ENCODE measurements at places on chromosomes 3 and 15.

- no peak for DNase-seq
Measured at GRCh38 chr15:98878172-98878571, 129.4 kb downstream of the PGPEP1L start.

DNA sequence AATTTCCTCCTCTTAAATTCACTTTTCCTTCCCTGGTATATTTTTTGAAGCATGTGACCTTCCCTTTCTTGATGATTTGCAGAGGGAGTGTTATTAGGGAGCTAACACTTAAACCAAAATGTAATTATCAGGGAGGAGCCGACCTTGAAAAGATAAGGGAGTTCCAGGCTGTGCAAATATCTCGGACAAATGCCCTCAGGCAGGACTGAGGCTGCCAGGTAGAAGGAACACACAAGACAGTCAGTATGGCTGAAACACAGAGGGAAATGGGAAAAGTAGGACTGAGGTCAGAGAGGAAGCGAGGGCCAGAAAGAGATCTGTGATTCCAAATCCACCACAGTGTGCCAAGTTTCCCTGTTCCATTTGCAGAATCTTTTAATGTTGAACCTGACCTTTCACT lies 221.0 kb downstream of the CNTN3 start:
- DNase-seq = no peak

DNA sequence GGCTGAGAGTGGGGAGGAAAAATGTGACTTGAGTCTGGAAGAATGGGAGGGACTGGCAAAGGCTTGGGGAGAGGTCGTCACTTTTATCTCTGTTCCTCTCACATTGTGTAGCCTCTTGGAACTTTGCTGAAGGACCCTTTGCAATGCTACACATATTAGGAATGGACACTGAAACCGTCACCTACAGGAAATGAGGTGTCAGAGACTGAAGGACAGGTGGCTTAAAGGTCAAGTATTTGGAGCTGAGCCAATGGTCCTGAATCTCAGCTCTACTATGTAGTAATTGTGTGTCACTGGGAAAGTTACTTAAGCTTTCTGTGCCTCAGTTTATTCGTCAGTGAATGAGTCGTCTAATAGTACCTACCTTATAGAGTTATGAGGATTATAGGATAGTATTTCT lies 14.7 kb downstream of the MCTP2 start:
- no peak for DNase-seq

DNA sequence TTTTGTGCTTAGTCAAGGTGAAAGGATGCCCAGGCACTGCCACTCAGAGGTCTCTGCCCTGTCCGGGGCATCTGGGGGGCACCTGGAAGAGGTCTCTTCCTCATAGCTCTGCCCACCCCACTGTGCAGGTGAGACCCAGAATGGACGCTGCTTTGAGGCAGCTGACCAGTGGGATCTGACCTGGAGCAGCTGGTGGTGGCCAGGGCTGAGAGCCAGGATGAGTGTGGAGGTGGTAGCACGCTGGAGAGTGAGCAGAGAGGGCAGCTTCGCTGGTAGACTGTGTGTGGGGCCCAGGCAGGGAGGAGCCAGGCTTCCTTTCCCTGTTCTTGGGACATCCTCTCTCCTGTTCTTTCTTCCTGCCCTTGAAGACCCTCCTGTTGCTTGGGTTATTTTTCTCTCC lies 32.2 kb upstream of the PLA2G4E start:
- no peak for DNase-seq

- no peak for DNase-seq
Measured at GRCh38 chr3:12590096-12590495, 33.2 kb downstream of the MKRN2 start.

- no peak for DNase-seq
Measured at GRCh38 chr3:143465666-143466065, 346.1 kb downstream of the CHST2 start.

DNA sequence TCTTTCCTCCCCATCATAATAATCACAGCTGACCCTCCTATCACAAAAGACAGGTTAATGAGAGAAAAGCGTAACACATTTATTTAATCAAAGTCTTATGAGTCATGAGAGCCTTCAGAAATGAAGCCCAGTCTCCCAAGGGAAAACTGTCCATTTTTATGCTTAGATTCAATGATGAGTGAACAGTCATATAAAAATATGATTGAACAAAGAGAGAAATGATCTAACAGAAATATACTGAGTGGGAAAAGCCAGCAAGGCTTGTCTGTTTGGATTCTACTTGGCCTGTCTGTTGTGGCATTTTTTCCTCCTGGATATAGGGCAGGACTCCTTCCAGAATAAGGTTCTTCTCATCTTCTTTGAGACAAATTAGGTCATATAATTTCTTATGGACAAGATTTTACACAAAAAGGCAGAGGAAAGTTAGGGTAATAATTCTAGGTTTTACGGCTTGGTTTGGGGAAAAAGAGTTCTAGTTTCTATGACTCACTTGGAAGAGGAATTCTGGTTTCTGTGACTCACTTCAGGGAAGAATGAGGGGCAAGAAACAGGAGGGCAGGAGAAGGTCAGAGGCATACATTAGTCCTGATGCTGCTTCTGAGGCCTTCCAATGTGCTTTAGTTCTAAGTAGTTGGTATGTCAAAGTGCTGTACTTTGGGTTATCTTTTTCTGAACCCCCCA lies 534.2 kb downstream of the ZIC1 start:
- no peak for DNase-seq

DNA sequence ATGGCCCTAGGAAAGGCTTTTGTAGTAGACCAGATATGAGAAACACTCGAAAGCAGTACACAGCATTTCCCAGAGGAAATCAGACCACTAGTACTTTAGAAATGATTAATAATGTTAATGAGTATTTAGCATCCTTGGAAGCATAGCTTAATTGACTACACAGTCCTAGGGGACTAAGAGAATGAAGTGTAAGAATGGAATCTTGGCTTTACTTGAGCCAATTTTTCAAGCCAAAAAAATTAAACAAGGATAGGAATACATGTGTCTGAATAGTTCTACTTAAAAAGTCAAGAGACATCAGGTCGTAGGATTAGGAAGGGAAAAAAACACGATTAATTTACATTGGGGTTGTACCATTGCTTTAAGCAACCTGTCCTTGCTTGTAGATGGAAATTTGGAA lies 38.2 kb downstream of the DPPA2 start:
- no peak for DNase-seq

DNA sequence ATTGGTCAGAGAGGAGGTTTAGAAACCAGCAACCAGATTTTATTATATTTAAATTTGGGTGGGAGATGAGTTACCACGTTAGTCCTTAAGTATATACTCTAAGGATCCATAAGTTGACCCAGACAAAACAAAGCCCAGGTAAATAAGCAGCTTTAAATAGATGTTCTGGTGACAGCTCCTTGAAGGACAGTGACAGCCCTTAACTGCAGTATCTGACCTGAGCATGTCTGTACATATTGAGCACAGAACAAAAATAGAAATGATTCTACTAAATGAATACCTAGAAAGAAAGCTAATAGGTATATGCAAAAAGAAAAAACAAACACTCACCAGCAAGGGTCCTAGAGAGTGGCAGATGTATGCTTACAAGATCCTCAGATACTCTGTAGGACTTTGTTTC lies 63.0 kb downstream of the UBR1 start:
- DNase-seq = no peak

- no peak for DNase-seq
Measured at GRCh38 chr3:46904303-46905212, 27.0 kb downstream of the PTH1R start.

- no peak for DNase-seq
Measured at GRCh38 chr3:3599016-3599415, 200.2 kb upstream of the LRRN1 start.

Measured in activated naive CD4-positive, alpha-beta T cell treated with anti-CD3 and anti-CD28 coated beads, Interleukin-2, amount 50 U/mL, for 16 hours (primary cell).